ENCODE measurements at places on chromosomes 16 and 17.

GRCh38 chr16:766008-766819 lies 5.7 kb downstream of the MSLN start:
- DNase-seq, result no peak

DNA sequence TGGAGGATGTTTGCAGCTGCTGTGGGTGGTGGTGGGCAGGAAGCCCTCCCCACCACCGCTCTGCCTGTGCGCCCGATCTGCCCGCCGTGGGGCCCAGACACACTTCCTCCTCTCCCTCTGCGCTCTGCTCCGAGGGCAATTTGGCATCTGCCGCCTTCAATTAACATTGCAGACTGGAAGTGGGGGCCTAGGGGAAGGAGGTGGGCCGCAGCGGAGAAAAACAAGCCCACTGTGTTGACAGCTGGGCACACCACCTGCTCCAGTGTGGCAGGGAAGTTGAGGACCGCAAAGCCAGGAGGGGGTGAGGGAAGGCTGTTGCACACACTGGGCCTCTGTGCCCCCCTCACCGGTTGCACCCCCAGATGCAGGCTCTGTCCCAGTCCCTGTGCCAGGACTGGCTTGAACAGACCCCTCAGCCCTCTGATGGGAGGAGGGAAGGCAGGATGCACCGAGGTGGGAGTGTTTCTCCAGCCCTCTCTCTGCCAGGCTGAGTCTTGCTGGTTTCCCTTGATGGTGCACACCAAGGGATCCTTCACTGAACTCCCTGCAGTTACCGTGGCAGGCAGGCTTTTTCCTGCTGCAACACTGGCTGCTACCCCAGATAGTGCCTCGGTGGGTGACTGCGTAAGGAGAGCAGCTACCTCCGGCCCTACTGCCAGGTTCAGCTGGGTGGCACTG lies 72.8 kb upstream of the MED9 start:
- DNase-seq, result no peak

- DNase-seq, result no peak
These were observed 2.5 kb upstream of the CLTC start for GRCh38 chr17:59617156-59617732.

GRCh38 chr17:2706911-2707510 lies 4.6 kb downstream of the CLUH start:
- peak; percentile 46 for DNase-seq

- no peak for DNase-seq
These were observed 166.3 kb upstream of the FOXF1 start for GRCh38 chr16:86343796-86344585.

DNA sequence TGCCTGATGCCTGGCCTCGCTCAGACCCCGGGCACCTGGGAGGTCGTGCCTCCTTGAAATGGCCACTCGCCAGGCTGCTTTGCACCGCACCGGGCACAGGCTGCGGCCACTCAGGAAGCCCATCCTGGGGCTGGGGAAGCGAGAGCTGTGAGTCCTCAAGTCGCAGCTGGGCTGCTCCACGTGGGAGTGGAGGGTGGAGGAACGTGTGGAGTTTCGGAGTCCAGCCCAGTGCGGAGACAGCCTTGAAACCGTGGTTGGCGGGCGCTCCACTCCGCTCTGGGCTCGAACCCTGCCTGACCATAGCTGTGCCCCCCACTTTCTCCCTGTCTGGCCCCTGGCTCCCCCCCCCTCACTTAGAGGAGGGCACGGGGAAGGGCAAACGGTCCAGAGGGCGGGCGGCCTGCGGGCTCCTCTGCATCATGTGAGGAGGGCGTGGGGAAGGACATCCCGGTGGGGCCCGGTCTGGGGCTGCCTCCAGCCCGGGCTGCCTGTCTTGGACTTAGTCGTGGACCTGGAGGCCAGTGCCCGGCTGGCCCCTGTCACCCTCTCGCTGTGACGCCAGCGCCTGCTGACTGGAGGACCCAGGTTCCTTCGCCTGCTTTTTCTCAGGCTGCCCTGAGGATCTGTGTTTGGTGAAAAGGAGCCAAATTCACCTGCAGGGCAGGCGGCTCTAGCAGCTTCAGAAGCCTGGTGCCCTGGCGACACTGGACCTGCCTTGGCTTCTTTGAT lies 2.5 kb downstream of the UBE2I start:
- DNase-seq, result no peak

DNA sequence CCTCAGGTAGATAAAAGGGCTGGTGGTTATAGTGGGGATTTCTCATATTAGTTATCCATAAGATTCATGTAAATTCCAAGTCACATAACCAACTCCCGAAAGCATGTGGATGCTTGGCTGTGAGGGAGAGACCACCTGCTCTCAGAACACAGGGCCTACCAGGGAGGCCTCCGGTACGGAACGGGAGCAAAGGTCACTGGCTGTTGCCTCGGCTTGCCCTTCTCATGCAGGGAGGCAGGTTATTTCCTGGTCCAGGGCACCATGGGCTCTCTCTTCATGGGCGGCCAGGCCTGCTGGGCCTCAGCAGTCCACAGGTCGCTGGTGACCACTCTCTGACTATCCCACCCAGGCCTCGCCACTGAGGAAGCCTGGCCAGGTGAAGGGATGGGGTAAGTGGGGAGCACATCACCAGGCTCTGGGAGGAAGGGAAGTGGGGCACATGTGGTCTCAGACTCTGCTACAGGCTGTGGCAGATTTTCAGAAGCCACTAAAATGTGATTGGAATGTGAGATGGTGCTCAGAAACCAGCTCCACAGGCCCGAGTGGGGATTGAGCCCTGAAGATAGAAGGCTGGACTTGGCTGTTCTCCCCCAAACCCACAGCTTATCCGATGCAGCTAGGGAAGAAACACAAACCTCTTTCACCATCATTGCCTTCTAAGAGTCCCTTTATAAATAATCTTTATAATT lies 45.4 kb downstream of the HNF1B start:
- no peak for DNase-seq

DNA sequence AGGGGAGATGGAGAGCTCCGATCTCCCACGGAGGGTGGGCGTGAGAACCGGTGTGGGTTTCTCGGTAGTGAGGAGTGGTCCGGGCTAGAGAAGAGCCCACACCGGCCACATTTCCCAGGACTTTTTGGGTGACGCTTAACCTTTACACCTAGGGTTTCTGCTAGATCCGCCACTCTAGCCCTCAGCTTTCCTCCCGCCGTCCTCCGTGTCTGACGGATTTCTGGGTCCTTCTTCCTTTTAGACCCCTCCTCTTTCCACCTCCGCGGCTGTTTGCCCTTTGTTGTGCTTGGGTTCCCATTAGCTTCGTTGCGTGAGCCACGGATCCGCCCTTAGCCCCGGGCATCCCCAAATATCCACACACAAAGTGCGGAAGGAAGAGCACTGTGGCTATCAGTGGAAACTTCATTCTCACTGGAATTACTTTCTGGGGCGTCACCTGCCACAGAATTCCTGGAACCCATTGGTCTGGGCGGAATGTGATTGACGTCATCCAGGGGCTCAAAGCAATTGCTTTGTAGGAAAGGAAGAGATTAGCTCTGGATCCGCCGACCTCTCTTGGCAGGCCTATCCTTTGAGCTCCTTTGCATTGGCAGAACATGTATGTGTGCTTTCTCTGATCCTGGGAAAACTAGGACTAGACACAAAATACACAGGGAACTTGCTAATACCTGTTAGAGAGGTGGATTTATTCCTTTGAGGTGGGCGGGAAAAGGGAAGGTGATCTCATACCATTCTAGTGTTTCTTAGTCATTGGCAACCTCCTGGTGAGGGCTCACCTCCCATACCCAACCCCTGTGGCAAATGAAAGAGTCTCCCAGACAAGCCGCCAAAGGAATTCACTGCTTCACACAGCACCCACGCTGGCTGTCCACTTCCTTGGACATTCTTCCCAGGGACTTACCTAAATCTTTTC lies 654 bp downstream of the TNFAIP1 start:
- DNase-seq, result no peak

DNA sequence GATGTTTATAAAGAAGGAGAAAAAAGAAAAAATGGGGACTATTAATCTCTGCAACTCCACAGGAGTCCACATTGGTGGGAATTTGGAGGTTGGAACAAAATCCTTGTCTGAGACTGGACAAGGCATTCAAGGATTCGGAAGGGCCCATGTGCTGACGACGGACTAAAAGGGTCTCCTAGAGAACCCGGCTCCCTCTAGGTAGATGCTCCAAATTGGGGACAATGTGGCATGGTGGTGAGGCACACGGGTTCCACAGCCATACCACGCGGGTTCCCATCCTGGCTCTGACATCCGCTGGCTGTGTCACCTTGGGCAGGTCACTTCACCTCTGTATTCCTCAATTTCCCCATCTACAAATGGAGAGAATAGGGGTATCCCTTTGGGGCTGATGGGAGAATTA lies 227.4 kb downstream of the C16orf78 start:
- no peak for DNase-seq

GRCh38 chr17:17548044-17548443 lies 43.5 kb downstream of the PEMT start:
- DNase-seq, result no peak

DNA sequence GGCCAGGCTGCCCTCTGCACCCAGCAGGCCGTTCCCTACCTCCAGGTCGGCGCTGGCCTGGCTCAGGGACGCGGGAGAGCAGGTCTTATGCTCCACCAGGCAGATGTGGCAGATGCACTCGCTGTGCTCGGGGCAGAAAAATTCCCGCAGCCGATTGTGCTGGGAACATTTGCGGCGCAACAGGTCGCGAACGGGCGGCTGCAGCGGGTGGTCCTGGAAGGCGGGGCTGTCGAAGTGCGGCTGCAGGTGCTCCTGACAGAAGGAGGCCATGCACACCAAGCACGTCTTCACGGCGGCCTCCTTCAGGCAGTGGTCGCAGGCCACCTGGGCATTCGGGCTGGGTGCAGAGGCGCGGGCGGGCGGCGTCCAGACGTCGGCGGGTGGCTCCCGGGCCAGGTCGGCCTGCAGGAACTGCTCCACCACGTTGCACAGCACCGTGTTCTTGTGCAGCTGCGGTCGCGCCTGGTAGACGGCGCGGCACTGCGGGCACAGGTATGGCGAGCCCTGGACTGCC lies 439 bp downstream of the TRIM25 start:
- no peak for DNase-seq

- DNase-seq, result no peak
These were observed 34.2 kb upstream of the ZFPM1 start for GRCh38 chr16:88418869-88419268.

GRCh38 chr16:2530629-2531318 lies 434 bp downstream of the CEMP1 start:
- no peak for DNase-seq

DNA sequence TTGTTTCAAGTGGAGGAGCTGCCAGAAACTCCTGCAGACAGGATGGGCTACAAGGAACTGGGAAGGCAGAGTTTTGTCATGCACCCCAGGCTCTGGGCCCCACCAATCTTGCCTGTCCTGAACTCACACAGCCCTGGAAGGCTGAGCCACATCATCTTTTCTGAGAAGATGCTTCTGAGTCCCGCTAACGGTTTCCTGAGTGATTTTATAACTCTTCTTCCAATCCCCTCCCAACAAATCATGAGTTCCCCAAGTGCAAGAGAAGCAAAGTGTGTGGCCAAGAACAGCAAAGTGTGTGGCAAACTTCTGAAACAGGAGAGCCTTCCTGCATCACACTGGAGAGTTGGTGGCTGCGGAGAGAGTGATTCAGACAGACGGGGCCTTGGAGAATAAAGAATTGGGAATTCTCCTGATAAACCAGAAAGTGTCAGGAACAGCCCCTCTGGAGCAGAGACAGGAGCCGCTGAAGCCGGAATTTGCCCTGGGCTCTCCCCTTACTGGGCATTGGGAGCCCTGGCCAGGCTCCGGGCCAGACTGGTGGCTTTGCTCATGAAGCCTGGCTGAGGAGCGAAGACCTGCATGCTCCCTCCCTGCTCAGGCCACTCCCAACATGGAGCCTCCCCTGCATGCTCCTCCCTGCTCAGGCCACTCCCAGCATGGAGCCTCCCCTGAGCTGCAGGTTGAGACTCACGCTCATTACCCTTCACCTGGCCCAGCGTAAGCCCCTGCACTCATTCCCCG lies 47.2 kb downstream of the PITPNM3 start:
- DNase-seq, result no peak

- no peak for DNase-seq
These were observed 42.0 kb downstream of the RPA1 start for GRCh38 chr17:1871756-1872155.

DNA sequence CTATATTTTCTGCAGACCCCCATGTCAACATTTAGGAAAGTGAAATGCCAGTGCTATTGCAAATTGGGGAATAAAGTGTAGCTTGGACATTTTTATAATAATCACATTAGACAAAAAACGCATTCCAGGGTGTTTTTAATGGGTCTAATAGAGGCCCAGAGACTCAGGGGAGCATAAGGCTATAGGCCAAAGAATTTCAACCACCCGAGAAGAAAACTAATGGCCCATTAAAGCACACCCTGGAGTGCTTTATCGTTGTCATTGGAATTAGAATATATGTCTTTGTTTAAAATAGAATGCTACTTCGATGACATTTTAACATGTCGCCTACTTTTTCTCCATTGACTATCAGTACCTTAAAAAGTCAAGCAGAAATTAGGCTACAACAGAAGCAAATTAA lies 414.1 kb upstream of the CDH8 start:
- no peak for DNase-seq

- DNase-seq, result no peak
These were observed 641 bp upstream of the NT5C3B start for GRCh38 chr17:41836550-41837196.

- no peak for DNase-seq
These were observed 48.0 kb upstream of the ZFHX3 start for GRCh38 chr16:73095885-73096421.

Measured in substantia nigra (tissue), 51 donors.